A172 (cell line): ENCODE measurements at places on chromosomes 2 and 18.

DNA sequence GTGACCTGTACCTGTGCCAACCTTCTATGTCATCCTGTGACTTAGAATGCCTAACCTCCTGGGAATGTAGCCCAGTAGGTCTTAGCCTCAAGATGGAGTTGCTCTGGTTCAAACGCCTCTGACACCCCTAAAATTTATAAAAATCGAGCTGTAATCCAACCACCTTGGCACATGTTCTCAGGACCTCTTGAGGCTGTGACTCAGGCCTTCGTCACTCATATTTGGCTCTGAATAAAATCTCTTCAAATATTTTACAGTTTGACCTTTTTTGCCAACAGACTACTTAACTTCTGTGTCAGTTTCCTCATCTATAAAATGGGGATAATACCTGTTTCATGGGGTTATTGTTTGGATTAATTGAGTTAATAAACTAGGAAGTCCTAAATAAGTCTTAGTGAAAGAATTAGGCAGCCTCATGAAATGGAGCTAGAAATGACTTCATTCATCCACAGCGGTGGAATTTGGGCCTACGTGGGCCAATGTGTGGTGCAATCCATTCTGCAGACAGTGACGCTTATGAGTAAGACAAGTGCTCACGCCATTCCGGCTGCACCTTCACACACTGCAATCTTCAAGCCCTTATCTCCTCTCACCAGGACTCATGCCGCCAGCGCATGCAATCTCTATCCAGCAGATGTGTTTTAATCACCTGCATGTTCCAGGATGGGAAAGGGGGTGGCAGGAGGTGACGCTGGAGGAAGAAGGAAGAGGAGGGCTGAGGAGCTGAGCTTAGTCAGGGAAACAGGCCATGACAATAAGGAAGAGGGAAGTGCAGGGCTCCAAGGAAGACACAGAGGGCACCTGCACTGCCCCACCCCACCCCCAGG lies 2.0 kb upstream of the UBE2F start:
- peak; percentile 16 for DNase-seq

GRCh38 chr2:174117951-174118930 lies 130.1 kb downstream of the OLA1 start:
- DNase-seq: peak; percentile 83

DNA sequence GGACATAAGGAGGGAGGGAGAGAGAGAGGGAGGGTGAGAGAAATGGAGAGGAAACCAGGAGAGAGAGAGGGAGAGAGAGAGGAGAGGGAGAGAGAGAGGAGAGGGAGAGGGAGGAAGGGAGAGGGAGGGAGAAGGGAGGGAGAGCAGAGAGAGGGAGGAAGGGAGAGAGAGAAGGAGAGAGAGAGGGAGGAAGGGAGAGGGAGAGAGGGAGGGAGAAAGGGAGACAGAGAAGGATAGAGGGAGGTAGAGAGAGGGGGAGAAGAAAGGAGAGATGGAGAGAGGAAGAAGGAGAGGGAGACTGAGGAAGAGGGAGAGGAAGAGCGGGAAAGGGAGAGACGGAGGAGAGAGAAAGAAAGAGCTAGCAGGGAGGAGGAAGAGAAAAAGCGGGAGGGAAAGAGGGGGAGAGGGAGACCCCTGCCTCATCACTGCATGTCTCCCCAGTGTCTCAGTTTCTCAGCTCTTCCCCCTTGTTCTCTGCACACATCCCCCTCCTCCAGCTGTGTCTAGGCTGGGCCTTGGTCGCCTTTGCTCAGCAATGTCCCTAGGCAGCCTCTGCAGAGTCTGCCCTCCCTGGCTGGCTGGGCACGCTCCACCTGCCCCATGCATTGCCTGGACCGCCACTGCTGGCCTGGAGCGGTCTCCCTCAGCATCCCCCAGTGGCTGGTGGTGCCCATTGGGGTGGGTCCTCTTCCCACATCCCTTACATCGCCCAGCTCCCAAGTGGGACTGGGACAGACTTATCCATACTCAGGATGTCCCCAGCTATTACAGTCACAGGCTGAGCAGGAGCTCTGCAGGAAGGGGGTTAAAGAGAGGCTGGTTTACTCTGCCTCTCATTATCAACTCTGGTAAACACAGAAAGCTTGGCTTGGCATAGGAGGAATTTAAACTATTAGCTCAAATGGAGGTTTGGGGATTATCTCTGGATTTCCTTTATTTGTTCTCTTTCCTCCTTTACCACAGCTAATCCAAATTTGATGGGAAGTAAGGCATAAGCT lies 85.7 kb upstream of the APCDD1 start:
- no peak for DNase-seq

DNA sequence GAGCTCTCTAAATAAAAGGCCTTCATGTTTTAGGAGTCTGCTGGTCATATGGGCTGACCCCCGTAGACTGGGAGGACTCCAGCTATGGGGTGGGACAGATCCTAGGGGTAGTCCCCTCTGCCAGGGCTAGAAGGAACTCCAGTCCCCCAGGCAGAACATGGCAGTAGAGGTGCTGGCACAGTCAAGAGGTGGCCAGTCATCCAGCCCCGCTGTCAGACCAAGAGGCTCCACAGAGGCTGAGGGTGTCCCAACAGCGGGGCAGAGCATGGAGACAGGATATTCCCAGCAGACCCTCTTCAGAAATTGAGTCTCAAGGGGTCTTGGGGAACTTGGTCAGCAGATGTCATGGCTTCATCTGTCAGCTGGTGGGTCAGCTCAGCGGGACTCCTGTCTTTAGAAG lies 76.6 kb downstream of the LONRF2 start:
- DNase-seq: no peak

GRCh38 chr2:156077041-156077742 lies 255.3 kb downstream of the NR4A2 start:
- DNase-seq: peak; percentile 6

- peak; percentile 50 for DNase-seq
Measured at GRCh38 chr18:65938592-65939372, 188.0 kb downstream of the CDH7 start.

DNA sequence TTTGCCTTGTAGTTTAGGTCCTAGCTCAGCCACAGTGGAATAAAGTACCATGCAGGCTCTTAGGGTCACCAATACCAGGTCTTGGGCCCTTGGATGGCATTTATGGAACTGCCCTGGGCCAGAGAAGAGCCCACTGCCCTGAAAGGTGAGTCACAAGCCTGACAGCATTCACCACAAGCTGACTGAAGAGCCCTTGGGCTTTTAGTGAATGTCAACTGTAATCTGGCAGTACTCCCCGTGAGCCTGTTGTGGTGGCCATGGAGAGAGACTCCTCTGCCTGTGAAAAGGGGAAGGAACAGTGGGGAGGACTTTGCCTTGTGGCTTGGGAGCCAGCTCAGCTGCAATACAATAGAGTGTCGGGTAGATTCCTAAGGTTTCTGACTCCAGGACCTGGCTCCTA lies 1389.7 kb downstream of the DSC3 start:
- no peak for DNase-seq

DNA sequence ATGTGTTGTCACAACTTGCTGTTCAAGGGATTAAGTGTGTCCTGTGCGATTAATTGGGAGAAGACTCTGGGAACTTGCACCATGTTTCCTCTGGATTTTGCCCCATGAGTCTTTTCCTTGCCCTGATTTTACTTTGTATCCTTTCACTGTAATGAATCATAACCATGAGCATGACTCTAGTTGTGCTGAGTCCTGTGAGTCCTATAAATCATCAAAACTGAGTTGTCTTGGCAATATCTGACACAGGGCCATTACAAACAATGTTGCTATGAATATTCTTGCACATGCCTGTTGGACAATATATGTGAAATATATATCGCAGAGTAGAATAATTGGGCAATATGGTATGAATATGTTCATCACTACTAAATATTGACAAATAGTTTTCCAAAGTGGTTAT lies 56.5 kb upstream of the COL5A2 start:
- DNase-seq: no peak

DNA sequence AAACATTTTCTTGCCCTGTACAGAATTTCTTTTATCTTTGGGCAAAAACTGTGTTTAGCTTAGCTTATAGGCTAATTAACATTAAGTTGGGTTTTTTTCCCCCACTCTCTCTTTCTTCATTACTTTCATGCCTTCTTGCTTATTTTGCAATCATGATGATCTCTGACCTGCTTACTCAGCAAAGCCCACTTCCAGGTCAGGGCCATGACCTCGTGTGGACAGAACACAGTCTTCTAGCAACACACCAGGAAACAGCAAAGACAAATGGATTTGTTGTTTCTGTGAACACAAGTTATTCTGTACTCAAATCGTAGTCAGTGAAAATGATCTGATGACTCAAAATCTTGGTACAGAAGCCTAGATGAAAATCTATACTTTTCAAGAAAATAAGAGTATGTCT lies 60.7 kb downstream of the SPATS2L start:
- no peak for DNase-seq

GRCh38 chr2:219352448-219353023 lies 20.0 kb upstream of the RESP18 start:
- peak; percentile 74 for DNase-seq

DNA sequence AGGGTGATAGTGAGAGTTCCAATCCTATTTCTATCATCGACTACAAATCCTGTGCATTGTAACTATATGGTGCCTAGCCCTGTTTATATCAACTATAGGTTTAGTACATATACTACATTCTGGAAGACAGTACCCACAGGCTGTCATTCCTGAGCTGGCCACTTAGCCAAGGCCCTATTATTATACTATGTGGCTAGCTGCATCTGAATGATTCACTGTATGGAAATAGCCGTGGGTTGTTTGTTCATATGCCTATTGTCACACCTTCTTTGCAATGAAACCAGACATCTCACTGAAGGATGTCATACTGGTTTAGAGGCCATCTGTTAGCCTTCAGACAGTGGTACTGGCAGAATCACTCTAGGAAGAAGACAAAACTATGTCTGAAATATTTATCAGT lies 62.3 kb upstream of the FSIP2 start:
- no peak for DNase-seq

DNA sequence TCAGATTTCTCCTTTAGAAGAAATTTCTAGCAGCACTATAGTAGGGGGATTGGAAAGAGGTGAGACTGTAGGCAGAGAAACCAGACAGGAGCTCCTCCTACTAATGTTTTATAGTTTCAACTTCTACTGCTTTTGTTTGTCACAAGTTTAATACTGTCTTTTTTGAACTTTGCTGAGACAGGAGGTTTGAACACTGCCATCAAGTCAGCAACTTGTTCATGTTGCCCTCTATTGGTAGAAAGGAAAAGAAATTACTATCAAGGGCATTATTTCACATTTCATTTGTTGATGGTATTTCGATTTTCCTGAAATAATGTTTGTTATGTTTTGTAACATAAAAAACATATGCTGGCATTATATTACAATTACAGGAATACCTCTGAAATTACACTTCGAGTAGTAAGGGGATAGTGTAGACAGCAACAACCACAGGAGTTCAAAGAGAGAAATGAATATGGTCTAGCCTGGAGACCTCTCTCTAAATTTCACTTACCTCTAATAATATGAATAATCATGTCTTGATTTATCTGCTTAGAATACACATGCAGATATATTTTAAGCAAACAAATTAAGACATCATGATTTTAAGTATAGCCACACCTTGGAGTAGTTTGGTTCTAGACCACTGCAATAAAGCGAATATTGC lies 12.4 kb upstream of the CCDC88A start:
- peak; percentile 52 for DNase-seq

DNA sequence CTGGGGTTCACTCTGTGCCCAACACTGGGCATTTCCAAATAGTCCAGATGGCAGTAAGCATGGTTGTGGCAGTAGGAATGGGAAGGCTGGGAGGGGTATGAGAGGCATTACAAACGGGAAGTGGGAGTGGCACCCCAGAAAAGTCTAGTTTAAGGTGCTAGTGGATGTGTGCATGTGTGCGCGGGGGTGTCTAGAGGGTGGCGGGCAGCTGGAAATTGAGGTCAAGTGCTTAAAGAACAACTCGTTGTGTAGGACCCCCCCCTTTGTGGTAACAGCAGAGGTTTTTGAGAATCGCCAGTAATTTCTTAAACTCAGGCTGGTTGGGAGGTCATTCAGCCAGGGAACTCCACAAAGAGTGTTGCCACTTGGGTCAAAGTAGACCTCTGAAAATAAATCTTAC lies 69.9 kb downstream of the RHBDD1 start:
- DNase-seq: no peak

DNA sequence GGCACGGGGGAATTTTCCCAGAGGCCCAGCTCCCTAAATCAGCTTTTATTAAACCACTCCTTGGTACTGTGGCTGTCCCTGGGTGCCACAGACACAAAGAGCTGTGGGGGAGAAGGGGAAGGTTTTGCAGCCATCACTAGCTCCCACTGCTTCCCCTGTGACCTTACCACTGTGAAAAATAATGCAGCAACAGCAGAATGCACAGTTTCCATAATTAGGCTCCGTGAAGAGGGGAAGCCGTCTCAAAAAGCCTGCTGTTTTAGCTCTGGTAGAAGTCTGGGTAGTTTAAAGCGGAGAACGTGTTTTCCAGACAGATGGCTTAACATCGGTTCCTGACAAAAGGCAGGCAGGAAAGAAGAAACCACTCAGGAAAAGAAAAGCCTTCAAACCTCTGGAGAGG lies 27.5 kb upstream of the CAB39 start:
- no peak for DNase-seq

GRCh38 chr2:218020281-218020680 lies 17.5 kb upstream of the TNS1 start:
- no peak for DNase-seq

GRCh38 chr2:237268004-237268708 lies 145.8 kb downstream of the COL6A3 start:
- no peak for DNase-seq

- no peak for DNase-seq
Measured at GRCh38 chr2:209636076-209636475, 135.6 kb upstream of the UNC80 start.

- no peak for DNase-seq
Measured at GRCh38 chr2:37543999-37544557, 127.4 kb downstream of the CDC42EP3 start.

- DNase-seq: peak; percentile 78
Measured at GRCh38 chr2:239264838-239265651, 135.8 kb downstream of the HDAC4 start.

- no peak for DNase-seq
Measured at GRCh38 chr2:105404736-105405135, 5.9 kb upstream of the FHL2 start.

- DNase-seq: no peak
Measured at GRCh38 chr2:161042990-161043625, 117.1 kb upstream of the TANK start.

- DNase-seq: no peak
Measured at GRCh38 chr18:23802817-23803216, 113.6 kb downstream of the LAMA3 start.

DNA sequence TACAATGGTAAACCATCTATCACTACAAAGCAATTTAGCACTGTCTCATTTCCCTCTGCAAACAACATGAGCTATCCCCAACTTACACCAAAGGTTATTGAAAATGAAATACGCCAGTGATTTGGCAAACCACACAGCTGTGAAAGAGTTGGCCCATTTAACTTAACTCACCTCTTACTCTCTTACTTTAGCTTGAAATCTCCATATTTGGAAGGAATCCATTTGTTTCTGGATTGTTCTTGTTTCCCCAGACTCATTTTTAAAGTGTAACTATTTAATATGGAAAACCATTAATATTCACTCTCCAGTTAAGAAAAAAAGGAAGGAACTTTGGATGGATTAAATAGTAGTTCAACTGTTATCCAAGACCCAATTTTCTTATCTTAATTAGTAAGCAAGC lies 93.7 kb upstream of the TRIB2 start:
- no peak for DNase-seq

- DNase-seq: peak; percentile 16
Measured at GRCh38 chr2:215851082-215851481, 162.3 kb downstream of the MREG start.

GRCh38 chr2:222499226-222499625 lies 74.9 kb downstream of the SGPP2 start:
- DNase-seq: no peak
